ENCODE measurements at places on chromosomes 5 and 9. TPM values are rescaled to one million over a fixed set of nuclear protein-coding genes. Genes with fewer than 3 reads are reported as not detected.

Gene DHX29
- total RNA-seq = 36.7 TPM

Gene CARTPT
- total RNA-seq = not detected

Gene PBX3
- 33.1 TPM for total RNA-seq

Gene SNCB
- total RNA-seq = not detected

Gene SNCAIP
- total RNA-seq = 22.0 TPM

Gene PCDHA12
- 0.10 TPM for total RNA-seq

Measured in tongue (tissue), 3 donors.